H1 (cell line): ENCODE measurements at places on chromosomes 3 and 15. TPM values are rescaled to one million over a fixed set of nuclear protein-coding genes. Genes with fewer than 3 reads are reported as not detected.

DNA sequence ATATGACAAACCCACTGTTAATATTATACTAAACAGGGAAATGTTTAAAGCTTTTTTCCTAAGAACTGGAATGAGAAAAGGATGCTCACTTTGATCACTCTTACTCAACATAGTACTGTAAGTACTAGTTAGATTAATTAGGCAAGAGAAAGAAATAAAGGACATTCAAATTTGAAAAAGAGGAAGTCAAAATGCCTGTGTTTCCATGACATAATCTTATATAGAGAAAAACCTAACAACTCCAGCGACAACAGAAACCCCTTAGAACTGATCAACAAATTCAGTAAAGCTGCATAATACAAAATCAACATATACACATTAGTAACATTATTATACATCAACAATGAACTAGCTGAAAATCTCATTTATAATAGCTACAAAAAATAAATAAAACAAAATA, 200.6 kb upstream of the ROBO1 start:
- H3K4me1 ChIP-seq = no peaks in the 10 kb centered on the region
- H3K27me3 ChIP-seq = no peaks in the 10 kb centered on the region
- no peak overlapping the region for H3K4me3 ChIP-seq
- no peaks in the 10 kb centered on the region for H3K36me3 ChIP-seq

GRCh38 chr3:43765521-43765971, 74.8 kb downstream of the ABHD5 start:
- no peak for DNase-seq
- no peaks in the 10 kb centered on the region for H3K27me3 ChIP-seq
- no peaks in the 10 kb centered on the region for H3K4me1 ChIP-seq
- H3K36me3 ChIP-seq = no peaks in the 10 kb centered on the region
- no peak overlapping the region for H3K27ac ChIP-seq
- H3K4me3 ChIP-seq = no peak overlapping the region

DNA sequence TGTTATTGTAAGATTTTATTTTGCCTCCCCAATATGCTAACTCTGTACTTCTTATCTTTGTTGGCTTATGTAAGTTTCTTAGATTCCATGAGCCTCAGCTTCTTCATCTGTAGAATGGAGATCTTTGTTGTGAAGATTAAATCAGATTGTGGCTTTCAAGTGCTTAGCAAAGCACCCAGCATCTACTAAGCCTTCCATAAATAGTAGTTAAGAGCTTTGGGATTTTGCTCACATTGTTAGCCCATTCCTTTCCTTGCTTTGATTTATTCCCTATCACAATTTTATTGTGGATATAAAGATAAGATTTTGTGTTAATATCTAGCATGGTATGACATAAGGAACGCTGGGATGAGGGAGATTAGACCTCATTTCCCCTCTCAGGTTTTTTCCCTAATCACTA, 501.4 kb downstream of the PYDC2 start:
- no peak overlapping the region for H3K27ac ChIP-seq
- no peaks in the 10 kb centered on the region for H3K36me3 ChIP-seq
- no peaks in the 10 kb centered on the region for H3K27me3 ChIP-seq
- no peak overlapping the region for H3K4me3 ChIP-seq

- no peak overlapping the region for H3K4me3 ChIP-seq
- DNase-seq = no peak
- peaks cover 25% of the 10 kb centered on the region for H3K36me3 ChIP-seq
- no peaks in the 10 kb centered on the region for H3K27me3 ChIP-seq
- H3K4me1 ChIP-seq = no peaks in the 10 kb centered on the region
- no peak overlapping the region for H3K27ac ChIP-seq
Observed at GRCh38 chr15:75416584-75416983, 34.9 kb downstream of the SIN3A start.

Gene TMEM212
- not detected in 2 replicates for total RNA-seq

GRCh38 chr3:119652306-119653033, 7.9 kb downstream of the POPDC2 start:
- H3K27me3 ChIP-seq = no peaks in the 10 kb centered on the region
- peaks cover 2% of the 10 kb centered on the region; the same call in 1 of the 2 replicates for H3K4me1 ChIP-seq
- H3K36me3 ChIP-seq = no peaks in the 10 kb centered on the region
